ENCODE measurements at places on chromosomes 4 and X.

GRCh38 chr4:77145842-77146185 is 11.2 kb upstream of the CCNG2 start:
- peak; percentile 17 for DNase-seq

- no peak for DNase-seq
Observed at GRCh38 chr4:128256539-128256938, 31.1 kb downstream of the PGRMC2 start.

DNA sequence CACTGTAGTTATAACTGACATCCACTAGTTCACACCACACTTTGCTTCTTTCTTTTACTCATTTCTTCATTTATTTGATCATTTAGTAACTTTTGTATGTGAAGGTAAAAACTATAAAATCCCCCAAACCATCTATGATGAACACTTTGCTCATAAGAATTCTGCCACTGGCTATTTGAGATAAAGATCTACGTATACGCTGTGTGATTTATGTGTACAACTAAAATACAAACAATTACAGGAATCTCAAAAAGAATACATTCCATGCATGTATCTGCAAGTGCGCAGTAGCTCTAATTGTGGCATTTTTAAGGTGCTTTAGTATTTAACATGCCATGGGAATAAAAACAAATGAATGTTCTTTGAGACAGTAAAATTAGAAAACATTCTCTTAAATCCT is 156.9 kb upstream of the NAP1L5 start:
- DNase-seq: no peak

DNA sequence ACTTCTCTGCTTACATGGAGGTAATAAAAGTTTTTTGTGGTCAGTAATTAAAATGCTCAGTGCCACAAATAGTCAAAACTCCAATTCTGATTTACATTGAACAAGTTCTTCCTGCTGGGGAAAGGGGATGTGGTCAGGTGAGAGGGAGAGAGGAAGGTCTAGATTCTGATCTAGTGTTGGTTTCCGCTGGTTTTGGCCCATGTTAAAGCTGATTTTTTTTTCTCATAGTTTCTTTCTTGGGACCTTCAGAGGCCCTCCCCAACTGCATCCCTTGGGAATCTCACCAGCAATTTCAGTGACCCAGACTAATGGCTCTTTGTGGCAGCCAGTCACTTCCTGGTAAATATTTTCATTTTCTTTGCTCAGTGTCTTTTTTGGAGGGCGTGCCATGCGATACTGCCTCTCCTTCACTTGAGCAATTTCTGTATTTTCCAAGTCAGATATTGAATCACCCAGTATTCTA is 332.7 kb downstream of the RAPGEF2 start:
- DNase-seq: no peak

DNA sequence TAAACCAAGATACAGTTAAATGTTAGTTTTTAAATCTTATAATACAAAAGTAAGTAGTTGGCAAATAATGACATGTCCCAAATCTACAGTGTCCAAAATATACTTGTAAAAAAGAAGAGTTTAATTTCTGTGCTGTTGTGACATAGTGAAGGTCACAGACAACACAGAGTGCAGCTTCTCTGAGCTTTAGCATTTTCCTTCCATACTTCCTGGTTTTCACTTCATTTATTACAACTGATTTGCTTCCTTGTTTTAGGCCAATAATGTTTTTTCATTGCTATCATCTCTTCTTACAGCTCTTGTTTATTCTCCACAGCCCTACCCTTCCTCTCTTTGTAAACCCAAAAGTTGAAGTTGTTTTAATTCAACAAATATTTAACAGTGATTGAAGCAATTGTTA is 132.4 kb upstream of the TET2 start:
- no peak for DNase-seq

GRCh38 chr4:168839758-168840391 is 170.2 kb downstream of the CBR4 start:
- no peak for DNase-seq

DNA sequence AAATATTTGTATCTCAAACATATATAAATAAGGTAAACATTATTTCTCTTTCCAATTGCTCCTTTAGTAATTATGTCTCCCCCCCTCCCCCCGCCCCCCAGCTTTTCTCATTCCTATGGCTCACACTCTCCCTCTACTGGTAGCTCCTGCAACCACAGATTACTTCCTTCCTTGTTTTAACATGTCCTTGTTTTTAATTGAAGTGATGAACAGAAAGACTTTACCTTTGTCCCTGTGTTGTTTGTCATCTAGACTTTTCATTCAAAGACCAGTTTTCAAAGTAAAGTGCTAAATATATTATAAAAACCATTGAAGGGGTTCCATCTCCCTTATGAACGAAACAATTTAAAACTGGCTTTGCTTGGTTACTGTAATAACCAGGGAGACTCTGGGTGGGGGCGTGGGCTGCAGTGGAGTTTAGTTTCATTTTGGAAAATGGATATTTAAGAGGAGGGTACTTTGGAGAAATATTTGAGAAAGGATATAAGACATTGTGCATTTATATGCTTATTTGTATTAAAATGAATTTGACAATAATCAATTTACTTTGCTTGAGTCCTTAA is 352.9 kb downstream of the RAPGEF2 start:
- DNase-seq: no peak

DNA sequence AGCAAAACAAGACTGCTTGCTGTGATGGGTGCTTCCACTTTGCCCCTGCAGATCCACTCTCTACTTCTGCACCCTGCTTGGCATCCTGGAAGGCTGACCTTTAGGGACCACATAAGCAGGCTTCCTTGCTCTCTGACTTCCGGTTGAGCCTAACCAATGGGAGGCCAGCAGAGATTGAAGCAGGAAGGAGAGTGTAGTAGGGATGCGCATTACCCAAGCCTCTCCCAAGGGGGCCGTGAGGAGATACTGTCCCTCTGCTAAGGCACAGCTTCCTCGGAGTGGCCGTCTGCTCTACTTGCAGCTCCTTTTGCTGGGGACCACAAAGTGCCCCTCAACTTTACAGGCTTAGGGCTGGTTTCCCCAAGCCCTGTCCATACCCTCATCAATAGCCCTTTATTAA is 624.3 kb upstream of the TENM3 start:
- no peak for DNase-seq

DNA sequence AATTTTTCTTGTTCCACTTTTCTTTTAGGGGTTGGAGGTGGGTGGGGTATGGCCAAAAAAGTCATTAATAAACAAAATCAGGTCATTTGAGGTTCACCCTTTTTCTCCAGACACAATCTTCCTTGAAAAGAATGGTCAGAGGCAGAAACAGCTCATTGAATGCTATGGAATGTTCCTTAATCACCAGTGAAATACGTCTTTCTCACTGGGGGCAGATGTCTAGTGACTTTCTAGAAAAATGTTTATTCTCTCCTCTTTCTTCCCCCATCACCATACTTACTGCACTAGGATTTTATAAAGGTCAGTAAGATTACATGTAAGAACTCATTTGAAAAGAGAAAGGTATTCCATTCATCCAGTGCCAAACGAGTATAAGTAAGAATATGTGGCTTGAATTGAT is 44.5 kb downstream of the MGST2 start:
- DNase-seq: no peak

- no peak for DNase-seq
Observed at GRCh38 chr4:169348541-169348940, 77.8 kb upstream of the SH3RF1 start.

DNA sequence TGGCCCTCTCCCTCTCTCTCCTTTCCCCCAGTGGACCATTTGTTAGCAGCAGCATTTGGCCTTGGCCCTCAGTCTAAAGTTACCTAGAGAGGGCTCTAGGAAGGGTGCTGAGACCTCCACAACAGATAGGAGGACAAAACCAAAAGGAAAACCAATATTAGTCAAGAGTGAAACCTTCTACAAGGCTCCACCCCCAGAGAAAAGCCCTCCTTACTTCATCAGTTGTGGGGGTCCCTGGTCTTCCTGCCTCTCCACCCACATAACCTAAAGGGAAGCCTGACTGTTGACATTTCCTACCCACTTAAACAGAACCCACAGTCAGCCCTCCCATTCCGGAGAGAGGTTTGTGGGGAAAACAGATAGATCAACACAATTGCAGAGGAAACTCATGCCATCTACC is 4.7 kb upstream of the CD40LG start:
- DNase-seq: no peak

- DNase-seq: no peak
Observed at GRCh38 chr4:54473077-54473545, 184.6 kb upstream of the KIT start.

- no peak for DNase-seq
Observed at GRCh38 chr4:8586671-8587468, 5.7 kb upstream of the CPZ start.

DNA sequence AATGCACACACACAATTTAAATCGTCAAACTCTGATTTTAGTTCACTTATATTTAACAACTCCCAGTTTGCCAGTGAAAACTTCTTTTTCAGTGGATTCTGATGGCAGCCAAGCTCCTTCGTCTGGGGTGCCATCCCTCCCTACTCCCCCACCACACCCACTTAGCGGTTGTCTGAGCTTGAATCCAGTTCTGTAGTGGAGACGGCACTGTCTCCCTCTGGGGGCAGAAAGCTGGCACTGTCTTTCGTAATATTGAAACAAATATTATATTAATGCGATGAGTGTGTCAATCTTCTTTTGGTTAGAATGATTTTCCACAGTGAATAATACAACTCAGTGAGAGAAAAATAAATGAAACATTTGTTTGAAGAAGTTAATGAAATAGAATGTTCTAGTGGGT is 5.4 kb downstream of the MEPE start:
- no peak for DNase-seq

DNA sequence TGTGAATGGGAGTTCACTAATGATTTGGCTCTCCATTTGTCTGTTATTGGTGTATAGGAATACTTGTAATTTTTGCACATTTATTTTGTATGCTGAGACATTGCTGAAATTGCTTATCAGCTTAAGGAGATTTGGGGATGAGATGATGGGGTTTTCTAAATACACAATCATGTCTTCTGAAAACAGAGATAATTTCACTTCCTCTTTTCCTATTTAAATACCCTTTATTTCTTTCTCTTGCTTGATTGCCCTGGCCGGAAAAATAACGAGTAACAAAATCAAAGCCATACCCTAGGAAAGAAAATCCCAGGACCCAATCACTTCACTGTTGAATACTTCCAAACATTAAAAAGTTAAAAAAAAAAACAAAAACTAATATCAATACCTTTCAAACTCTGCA is 67.7 kb upstream of the UGT2B4 start:
- no peak for DNase-seq

GRCh38 chr4:85642356-85643100 is 167.6 kb downstream of the ARHGAP24 start:
- DNase-seq: no peak

DNA sequence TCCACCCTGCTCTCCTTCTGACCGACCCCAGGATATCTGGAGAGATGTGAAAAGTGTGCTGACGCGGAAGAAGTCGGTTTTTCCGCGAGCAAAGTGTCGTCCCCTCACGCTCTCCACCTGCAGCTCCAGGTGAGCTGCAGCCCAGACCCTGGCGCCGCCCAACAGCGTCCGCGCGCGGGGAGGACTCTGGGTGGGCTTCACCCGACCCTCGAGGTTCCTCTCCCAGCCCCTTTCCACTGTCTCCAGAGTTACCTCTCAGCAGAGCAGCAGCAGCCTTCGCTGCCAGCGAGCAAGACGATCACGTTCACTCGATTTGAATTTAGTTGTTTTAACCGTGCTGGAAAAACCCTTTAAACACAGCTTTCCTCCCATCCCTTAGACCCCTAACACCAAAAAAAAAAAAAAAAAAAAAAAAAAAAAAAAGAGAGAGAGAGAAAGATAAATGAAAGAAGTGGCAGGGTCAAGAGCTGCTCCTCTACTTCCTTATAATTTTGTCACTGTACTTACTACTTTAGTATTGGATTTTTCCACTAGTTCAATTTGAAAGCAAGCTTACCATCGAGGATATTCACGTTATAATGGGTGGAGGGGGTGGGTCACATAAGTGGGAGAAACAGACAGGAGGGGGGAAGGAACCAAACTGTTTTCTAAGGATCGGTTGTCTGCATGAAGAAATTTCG is 758 bp upstream of the NR3C2 start:
- DNase-seq: peak; percentile 2

DNA sequence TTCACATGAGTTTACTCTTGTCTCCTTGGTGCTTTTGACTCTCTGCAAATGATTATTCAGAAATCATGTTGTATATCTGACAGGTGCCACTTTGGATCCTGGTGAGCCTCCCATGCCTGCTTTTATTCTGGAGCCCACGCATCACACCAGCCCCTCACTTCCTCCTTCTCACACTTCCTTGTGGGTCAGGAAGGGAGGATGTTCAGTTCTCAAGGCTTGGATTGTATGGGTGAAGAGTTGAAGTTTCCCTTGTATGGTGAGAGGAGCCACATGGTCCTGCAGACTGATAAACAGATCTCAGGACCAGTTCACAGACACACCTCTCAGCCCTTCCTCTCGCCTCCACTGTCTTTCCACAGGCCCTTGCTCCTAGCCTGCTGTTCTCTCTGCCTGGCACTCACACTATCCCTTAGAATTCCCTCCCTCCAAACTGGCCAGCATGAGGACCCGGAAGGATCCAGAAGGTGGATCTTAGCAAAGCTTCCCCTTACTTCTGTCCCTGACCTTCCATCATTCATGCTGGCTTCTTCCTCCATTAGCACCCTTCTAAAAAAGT is 92.1 kb downstream of the STK32B start:
- DNase-seq: no peak

DNA sequence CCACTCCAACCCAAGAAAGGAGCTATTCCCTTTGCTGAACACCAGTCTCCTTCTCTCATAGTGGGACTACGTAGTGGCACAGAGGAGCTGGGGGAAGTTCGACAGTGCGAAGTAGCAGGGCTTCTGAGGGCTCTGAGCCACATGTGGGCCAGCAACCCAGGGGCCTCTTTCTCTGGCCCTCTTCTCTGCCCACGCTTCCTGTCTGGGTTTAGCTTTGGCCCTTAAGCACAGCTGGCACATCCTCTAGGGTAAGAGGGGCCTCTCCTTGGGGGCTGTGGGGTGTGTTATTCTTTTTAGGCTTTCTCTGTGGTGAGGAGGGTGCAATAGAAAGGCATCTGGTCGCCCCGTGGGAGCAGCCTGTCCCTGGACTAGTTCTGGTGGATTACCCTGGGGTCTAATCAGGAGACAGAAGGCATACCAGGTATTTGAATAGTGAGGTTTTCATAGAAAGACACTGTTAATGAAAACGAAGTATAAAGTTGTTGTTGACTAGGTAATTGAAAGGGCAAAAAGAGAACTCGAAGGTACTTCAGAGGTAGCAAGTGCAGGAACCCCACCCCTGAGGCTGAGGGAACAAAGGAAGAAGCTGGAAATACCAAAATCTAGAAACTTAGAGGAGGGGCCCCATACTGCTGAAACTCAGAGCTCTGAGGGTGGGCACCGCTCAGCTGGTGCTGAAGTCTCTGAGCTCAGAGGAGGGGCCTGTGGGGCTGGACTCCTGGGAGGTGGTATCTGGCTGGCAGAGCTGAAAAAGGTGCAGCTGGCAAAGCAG is 151.9 kb upstream of the RPS6KA3 start:
- no peak for DNase-seq

DNA sequence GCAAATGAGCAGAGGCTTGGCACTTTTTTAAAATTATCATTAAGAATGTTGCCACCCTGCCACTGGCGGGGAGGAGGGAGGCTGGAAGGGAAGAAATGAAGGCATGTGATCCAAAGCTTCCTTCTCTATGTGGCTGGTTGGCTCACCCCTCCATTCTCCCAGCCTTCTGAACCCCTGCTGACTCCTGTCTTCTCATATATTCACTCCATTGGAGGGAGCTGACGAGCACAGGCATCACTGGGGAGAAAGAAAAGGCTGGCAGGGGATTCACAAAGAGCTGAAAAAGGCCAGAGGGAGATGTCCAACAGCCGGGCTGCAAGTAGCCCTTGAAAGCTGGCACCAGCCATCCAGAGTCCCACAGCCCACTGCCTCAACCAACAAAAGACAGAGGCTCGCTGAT is 495.6 kb downstream of the BCOR start:
- DNase-seq: no peak

- no peak for DNase-seq
Observed at GRCh38 chrX:10536744-10537143, 83.6 kb downstream of the MID1 start.

GRCh38 chr4:146847345-146847744 is 98.3 kb downstream of the TTC29 start:
- no peak for DNase-seq

Data from T-helper 1 cell (primary cell).